Stimulated activated CD4-positive, alpha-beta T cell treated with anti-CD3 and anti-CD28 coated beads, Interleukin-15, amount 100 ng/mL, for 48 hours (primary cell): ENCODE measurements at places on chromosomes 1 and 21.

DNA sequence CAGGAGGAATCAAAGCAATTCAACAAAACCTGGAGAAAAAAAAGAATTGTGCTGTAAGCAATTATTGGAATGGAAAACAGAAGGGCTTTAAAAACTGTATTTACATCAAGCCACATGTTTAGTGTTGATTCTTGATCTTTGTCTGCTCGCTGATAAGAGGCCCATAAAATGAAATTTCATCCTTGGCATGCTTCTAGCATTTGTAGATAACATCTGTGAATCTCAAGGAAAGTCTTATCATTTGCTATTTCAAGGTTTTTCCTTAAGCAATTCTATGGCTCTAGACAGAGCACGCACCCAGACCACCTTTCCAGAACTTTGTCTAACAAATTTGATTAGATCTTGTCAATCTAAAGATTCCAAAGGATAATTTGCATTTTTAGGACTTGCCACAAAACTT, 181.0 kb upstream of the FGGY start:
- DNase-seq = no peak

DNA sequence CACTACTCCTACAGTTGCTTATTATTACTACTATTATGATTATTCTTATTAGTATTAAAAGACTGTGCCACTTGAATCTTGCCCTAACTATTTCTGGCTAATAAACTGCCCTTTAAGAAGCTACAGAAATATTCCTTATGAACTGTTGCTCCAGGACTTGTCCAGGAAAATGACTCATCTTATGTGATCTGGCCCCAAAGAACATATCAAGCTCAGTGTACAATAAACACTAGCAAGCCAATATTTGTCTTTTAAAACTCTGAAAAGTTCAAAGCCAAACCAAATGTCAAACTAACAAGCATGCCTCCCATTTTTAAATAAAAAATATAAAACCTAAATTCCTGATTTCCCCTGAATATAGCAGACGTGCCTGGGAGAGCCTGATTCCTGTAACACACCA, 88.7 kb upstream of the SIM2 start:
- DNase-seq = no peak

GRCh38 chr1:204791453-204792353, 79.0 kb upstream of the NFASC start:
- peak; percentile 58 for DNase-seq

DNA sequence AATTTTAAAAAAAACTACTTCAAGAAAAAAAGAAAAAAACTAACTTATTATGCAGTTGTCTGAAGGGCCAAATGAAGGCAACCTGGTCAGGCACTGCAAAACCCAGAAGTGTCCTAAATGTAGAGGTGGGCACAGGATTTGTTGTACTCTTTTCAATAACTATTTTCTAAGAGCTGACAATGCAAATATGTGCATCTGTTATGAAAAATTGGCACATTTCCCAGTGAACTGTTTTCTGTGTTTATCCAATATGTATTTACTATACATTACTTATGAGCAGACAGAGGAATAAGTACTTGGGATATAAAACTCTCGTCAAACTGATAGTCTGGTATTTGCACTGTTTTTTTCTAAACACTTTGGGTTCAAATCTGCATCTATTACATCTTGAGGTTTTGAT, 188.0 kb upstream of the C21orf91 start:
- no peak for DNase-seq

DNA sequence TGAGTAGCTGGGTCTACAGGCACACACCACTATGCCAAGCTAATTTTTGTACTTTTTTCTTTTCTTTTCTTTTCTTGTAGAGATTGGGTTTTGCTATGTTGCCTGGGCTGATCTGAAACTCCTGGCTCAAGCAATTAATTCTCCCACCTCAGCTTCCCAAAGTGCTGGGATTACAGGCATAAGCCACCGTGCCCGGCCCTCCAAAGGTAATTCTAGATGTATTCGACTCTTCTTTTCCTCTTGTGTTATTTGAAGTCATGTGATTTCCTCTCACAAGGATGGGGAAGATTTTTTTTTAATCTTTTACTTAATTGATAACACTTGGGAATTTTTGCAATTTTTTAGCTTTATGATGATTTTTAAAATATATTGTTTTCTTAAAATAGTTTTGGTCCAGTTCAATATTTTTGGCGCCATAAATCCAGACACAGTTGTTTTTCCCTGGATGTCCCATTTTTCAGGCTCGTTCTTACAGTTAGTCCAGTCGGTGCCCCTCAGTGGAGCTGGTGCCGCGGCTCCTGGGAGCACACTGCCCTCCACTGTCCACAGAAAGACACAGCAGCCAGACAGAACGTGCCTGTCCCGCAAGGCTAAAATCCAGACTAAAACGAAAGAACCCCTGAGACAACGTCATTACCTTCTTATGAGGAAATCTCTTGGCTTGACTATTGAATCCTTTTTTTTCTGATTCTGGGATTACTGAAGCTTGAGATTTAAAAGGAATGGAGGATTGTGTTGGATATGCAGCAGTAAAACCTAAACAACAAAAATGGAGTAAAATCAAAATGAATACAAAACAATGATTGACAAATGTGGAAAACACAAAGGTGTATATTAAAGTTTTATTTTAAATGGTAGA, 22.4 kb downstream of the STPG1 start:
- DNase-seq = no peak

DNA sequence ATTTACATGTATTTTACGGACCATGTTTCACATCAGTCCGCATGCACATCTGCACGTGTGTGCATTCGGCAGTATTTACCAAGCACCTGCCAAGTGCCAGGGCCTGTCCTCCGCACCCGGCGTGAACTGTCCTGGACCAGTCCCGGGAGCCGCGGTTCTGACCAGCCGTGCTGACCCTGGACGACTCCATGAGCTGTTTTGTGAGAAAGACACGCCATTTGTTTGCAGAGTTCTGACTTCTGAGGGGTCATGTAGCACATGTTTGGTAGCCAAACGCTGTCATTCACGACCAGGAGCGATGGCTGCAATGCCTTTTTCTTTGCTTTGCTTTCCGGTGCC, 3.3 kb upstream of the OLIG2 start:
- DNase-seq = no peak

- DNase-seq = no peak
Observed at GRCh38 chr1:47675721-47676120, 237.9 kb downstream of the FOXD2 start.

GRCh38 chr1:174072581-174072980, 50.4 kb upstream of the RC3H1 start:
- no peak for DNase-seq

DNA sequence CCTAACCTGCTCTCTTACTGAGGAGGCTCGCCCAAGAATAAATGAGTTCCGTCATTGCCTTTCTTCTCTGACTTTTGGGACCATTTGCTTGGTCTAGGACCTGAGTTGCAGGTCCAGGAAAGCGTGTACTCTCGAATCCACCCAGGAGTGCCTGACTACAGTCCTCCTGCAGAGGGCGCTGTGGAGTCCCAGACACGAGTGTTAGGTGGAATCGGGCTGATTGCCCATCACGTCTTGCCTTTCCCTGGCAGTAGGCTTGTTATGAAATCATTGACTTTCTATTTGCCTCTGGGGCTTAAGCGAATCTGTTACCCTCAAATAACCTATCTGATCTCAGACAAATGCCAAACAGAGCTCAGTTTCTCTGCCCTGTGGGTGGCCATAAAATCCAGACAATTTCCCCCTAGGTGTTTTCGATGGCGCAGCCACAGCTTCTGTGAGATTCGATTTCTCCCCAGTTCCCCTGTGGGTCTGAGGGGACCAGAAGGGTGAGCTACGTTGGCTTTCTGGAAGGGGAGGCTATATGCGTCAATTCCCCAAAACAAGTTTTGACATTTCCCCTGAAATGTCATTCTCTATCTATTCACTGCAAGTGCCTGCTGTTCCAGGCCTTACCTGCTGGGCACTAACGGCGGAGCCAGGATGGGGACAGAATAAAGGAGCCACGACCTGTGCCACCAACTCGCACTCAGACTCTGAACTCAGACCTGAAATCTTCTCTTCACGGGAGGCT, at the start of gene IL20:
Gene IL20 (plus strand): TSS at position 685 of the 733 bp plus-strand sequence. CDS start 230 bp downstream, outside the sequence.
- DNase-seq = peak; percentile 88

GRCh38 chr1:207808322-207808705, 56.5 kb downstream of the CD46 start:
- DNase-seq = no peak

DNA sequence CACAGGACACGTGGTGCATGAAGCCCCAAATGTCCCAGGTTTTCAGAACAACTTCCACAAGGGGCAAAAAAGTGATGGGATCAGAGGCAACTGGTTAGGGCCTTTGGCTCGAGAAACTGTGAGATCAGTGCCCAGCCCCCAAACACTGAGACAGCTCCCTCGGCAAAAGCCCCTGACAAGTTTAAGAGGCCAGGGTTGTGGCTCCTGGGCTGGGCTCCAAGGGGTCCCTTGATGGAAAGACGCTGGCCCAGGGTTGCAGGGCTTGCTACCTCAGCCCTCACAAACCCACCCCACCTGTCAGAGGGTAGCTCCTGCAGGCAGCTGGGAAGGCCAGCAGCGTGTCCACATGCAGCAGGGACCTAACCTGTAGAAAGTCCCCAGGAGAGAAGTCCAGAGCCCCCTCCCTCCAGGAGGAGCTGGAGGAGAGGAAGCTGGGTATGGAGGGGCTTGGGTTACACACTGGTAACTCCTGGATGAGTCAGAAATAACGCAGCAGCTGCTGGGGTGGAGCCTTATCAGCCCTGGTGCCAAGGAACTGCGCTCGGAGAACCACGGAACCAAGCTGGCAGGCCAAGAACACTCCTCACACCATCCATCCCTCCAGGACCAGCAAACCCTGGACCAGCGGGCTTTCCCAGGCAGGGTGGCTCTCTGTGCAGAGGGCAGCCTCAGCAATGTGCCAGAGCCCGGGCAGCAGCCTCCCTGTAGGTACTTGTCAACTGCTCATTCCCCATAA, 37.5 kb downstream of the CTNNBIP1 start:
- no peak for DNase-seq

DNA sequence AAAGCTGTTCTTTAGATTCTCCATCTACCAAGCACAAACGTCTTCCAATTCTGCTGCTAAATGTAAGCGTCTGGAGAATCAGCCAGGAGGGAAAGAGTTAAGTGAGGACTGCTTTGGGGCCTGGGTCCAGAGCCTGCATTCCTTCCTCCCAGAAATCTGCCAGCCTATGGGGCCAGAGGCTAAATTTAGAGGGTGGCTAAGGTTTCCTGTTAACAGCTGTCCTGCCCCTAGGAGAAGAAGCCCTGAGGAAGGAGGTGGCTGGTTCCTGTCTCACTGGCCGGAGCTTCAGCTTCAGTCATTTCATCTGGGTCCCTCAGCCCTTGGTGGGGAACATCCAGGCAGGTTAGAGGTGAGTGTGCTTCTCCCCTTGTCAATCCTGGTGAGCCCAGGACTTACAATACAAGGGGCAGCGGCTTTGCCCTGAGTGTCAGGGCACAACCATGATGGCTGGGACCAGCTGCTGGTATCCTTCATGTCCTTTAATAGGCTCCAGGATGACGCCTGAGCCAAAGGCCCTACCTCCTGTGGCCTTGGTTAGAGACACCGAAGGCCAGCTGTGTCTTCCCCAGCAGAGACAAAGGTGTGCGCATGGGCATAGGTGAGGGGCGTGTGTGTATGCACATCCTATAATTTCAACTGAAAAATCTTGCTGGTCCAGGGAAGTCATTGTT, at the start of gene STYXL2:
Gene STYXL2 (plus strand): TSS at position 230 of the 671 bp plus-strand sequence. CDS start 775 bp downstream, outside the sequence.
- DNase-seq = no peak

GRCh38 chr21:20902511-20902910, 95.7 kb upstream of the NCAM2 start:
- no peak for DNase-seq
